ENCODE measurements at places on chromosomes 11 and 22. TPM values are rescaled to one million over a fixed set of nuclear protein-coding genes. Genes with fewer than 3 reads are reported as not detected.

CRACR2B gene
- total RNA-seq: 0.32 TPM

FGF3 gene
- not detected for total RNA-seq

POU2AF2 gene
- total RNA-seq: not detected

GTSE1 gene
- total RNA-seq: 2.4 TPM

GRIK4 gene
- total RNA-seq: 0.16 TPM

NCR3LG1 gene
- 9.1 TPM for total RNA-seq

OR56B1 gene
- total RNA-seq: 0.12 TPM

HOATZ gene
- not detected for total RNA-seq

OR8J1 gene
- not detected for total RNA-seq

RBMXL2 gene
- not detected for total RNA-seq

MYOD1 gene
- not detected for total RNA-seq

TXN2 gene
- 32.2 TPM for total RNA-seq

CRYBB3 gene
- total RNA-seq: not detected

TECTA gene
- total RNA-seq: 0.32 TPM

FAM180B gene
- total RNA-seq: not detected

MTCH2 gene
- 59.1 TPM for total RNA-seq

SCGB1D1 gene
- total RNA-seq: not detected

PI4KA gene
- total RNA-seq: 68.8 TPM

OR51B5 gene
- total RNA-seq: not detected

APOA5 gene
- total RNA-seq: 0.12 TPM

WNT11 gene
- 12.9 TPM for total RNA-seq

GCAT gene
- total RNA-seq: 20.6 TPM

SLC36A4 gene
- total RNA-seq: 21.7 TPM

KRTAP5-8 gene
- not detected for total RNA-seq

WBP2NL gene
- 2.2 TPM for total RNA-seq

CASP4 gene
- 84.2 TPM for total RNA-seq

RPUSD4 gene
- total RNA-seq: 29.1 TPM

SERHL2 gene
- total RNA-seq: 3.6 TPM
